NCI-H146 (cell line): ENCODE measurements at places on chromosomes 4 and X.
A peak's percentile ranks its signal among the peaks of the same experiment; 100 is the strongest.

DNA sequence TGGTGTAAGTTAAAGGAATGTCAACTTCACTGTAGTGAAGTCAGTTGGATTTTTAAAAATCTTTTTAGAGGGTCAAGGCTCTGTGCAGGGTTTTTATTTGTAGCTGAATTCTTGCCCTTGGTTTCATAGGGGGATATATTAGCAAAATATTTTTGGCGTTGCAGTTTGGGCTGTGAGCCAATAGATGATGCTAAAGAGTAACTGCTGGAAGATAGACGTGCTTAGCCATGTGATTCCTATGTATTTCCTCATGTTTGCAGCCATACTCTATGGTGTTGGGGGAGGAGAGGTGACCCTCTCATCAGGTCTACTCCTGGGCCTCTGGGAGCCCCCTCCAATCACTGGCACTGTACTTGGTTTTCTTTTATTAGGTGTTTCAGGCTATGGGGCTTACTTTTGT, 246.7 kb upstream of the ARHGAP24 start:
- DNase-seq: no peak

- no peak for DNase-seq
Measured at GRCh38 chr4:114027596-114027995, 48.1 kb upstream of the ARSJ start.

GRCh38 chr4:151304755-151305154, 20.6 kb downstream of the SH3D19 start:
- DNase-seq: no peak

GRCh38 chr4:4572821-4573220, 31.0 kb upstream of the STX18 start:
- DNase-seq: no peak

- no peak for DNase-seq
Measured at GRCh38 chr4:104451573-104451972, 43.1 kb downstream of the CXXC4 start.

DNA sequence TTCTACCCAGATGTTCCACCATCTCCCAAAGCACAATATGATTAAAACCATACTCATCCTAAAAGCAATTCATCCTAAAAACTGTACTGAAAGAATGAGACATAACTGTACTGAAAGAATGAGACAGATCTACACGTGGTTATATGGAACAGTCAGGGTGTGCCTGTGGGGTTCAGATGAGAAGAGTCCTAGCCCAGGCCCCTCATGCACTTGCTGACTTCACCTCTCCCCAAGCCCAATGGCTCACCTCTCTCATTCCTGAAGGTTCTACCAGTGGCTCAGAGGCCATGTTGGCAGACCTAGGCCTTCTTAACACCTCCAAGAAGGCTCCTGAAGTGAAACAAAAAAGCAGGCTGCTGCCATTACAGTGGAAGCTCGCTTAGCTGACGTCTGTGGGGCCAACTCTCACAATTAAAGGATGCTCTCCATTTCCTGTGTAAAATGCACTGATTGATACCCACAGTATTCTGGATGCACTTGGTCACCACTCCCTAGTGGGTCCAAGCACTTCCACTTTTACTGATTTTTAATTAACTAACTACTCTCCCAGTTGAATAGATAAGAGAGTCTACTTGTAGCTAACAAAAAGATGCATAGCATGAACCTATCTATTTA, 3.8 kb downstream of the PLAC1 start:
- no peak for DNase-seq

DNA sequence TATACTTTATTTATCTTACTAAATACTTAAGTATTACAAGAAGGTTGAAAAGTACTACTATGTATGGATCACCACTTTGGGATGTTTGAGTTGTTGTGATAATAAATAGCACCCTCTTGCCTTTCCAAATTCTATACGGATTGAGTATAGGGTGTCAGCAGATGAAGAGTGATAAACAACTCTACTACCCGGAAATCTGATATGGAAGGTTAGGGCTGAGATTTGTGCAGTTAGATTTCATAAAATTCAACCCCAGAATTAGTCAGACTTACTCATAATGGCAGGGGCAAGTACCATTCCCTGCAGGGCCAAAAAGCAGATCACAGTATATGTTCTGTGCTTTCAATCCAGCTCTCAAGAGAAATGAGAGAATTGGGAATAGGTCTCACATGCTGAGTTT, 1008.9 kb upstream of the PCDH7 start:
- no peak for DNase-seq

- DNase-seq: no peak
Measured at GRCh38 chr4:87865288-87865687, 32.5 kb downstream of the MEPE start.

DNA sequence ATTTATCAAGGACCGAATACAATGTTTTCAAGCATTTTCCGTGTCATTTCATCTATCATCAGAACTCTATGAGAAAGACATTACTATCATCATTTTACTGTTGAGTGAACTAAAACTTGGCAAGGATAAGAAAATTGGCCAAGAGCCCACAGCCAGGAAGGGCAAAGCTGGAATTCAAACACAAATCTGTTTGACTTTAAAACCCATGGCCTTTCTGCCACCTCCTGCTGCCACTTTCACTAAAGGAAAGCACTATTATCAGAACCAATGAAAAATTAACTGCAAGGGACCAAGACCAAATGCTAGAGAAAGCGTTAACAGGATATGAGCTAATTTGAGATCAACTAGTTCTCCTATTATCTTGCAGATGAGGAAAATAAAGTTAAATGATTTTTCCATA, 2759.2 kb downstream of the ARAP2 start:
- no peak for DNase-seq

GRCh38 chr4:145882604-145883003, 56.0 kb downstream of the ZNF827 start:
- DNase-seq: peak; percentile 18
